CD4-positive, alpha-beta T cell treated with Interleukin-1 beta for 1 hour (primary cell): ENCODE measurements at places on chromosomes 11 and 22.

GRCh38 chr11:64571050-64571409 lies 20.0 kb upstream of the SLC22A12 start:
- no peak for DNase-seq

DNA sequence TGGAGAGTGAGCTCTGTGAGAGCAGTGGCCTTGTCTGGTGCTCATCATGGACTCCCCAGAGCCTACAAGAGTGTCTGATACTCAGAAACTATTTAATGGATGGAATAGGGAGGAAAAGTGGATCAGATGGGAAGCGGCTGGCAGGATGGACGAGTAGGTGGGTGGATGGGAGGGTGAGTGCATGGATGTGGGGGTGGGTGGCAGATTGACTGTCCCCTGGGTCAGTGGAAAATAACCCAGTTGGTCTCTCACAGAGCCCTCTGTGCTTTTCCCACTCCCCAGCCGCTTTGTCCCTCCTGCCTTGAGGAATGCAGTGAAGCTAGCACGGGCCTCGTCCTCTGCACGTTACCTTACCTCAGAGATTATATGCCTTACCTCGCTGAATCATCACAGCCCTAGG lies 5.9 kb downstream of the SPI1 start:
- no peak for DNase-seq

DNA sequence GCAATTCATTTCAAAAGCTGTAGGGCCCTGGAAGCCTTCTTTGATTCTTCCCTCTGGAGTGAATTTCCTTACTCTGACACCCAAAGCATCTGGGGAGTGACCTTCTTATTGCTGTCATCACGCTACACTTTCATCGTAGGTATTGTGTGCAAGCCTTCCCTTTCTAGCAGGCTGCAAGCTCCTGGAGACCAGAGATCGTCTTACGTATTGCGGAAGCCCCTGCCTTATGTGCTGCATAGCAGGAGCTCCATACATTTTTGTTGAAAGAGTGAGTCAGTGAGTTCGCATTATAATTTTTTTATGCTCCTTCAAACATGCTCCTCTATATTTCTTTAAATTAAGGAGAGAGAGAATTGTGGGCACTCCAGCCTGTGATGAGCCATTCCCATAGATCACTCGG lies 21.2 kb upstream of the TMEM218 start:
- no peak for DNase-seq

GRCh38 chr22:17866127-17866526 lies 91.9 kb upstream of the BID start:
- no peak for DNase-seq

- DNase-seq: no peak
Measured at GRCh38 chr11:66321606-66322005, 4.8 kb upstream of the CD248 start.

GRCh38 chr11:71191201-71191600 lies 61.2 kb downstream of the SHANK2 start:
- no peak for DNase-seq

DNA sequence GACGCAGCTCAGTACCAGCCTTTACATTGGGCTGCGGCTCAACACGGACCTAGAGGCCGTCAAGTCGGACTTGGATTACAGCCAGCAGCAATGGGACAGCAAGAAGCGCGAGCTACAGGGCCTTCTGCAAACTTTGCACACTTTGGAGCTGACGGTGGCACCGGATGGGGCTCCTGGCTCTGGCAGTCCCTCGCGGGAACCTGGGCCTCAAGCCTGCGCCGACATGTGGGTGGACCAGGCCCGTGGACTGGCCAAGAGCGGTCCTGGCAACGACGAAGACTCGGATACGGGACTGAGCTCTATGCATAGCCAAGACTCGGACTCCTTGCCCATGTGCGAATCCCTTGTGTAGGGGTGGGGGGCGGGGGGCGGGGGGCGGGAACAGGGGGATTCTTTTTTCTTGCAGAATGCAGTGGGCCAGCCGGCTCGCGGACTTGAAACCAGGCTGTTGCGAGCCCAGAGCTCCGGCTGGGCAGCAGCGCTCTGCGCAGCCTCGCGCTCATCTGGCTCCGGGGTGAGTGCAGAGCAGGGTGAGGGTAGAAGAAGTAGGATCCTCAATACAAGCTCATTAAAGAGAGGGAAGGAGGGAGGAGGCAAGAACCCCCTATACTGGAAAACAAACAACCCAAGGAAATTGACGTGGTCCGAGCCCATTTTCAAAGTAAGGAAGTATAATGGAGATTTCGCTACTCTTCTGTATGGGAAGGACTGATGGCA lies 1.8 kb downstream of the RASSF10 start:
- no peak for DNase-seq

- DNase-seq: no peak
Measured at GRCh38 chr11:11669233-11669846, 47.5 kb upstream of the GALNT18 start.

DNA sequence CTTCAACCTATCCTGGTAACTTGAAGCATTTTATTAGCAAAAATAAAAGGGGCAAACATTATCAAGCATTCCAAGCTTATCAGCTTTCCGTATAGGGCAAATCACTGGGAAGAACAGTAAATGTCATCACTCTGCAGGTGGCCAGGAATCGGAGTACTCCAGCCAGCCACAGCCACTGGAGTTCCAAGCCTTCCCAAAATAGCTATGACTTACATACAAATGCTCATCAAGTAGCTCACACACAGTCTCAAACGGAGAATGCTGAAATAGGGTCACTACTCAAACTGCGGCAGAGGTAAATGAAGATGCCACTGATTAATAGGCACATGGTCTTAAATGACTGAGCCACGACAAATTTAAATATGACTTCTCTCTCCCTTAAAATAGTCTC lies 2.1 kb downstream of the USP28 start:
- DNase-seq: no peak

GRCh38 chr11:103735497-103736032 lies 300.9 kb upstream of the DDI1 start:
- no peak for DNase-seq

DNA sequence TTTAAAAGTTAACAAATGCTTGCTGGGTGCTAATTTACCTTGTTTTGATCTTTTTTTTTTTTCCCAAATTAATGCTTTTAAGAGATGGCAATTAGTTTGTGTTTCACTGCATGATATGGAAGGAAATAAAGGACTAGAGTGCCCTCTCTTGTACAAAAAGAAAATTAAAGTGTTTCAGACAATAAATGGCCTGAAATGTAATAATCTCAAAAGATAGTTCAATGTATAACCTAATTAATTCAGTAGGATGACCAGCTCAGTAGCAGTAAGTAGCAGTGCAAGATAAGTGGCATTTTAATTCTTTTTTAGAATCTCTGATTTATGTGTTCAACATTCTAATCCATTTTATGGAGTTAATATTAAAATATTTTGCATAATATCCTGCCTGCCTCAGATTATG lies 39.9 kb upstream of the MYO18B start:
- DNase-seq: no peak

GRCh38 chr22:29755889-29756288 lies 10.9 kb downstream of the ZMAT5 start:
- DNase-seq: no peak

DNA sequence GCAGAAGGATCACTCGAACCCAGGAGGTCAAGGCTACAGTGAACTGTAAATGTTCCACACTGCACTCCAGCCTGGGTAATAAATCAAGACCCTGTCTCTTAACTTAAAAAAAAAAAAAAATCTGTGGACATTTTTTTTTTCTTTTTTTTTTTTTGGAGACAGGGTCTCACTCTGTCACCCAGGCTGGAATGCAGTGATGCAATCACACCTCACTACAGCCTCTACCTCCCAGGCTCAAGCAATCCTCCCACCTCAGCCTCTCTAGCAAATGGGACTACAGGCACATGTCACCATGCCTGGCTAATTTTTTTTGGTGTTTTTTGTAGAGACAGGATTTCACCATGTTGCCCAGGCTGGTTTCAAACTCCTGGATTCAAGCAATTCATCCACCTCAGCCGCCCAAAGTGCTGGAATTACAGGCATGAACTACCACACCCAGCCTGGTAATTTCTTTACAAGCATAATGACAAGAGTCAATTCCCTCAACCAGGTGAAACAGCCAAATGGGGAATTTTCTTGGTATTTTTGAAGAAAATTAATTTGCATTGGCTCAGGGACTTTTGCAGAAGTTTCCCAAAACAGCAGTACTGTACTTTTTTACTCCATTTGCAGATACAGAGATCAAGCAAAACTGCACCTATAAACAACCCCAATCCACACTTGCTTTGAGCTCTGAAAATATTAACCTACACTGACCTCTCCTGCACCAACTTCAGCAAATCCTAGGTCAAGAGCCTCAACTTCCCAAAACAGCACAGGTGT lies 44.0 kb downstream of the MRTFA start:
- DNase-seq: no peak

DNA sequence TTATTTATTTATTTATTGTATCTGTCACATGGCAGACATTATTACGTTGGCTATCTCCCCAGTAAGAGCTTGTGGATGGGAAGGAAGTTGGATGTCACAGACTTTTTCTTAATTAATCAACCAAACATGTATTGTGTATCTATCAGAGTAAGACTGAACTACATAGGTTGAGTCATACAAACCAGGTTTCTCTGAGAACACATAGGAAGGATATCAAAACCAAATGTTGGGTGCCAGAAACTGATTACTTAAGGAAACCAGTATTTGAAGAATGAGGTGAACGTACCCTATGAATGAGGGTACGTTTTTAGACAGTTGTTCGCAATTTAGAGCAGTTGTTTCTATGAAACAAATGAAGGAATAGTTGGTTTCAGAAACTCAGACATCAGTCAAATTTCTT lies 136.4 kb downstream of the SLC17A6 start:
- no peak for DNase-seq

- no peak for DNase-seq
Measured at GRCh38 chr11:61969838-61970662, 2.6 kb upstream of the FTH1 start.

DNA sequence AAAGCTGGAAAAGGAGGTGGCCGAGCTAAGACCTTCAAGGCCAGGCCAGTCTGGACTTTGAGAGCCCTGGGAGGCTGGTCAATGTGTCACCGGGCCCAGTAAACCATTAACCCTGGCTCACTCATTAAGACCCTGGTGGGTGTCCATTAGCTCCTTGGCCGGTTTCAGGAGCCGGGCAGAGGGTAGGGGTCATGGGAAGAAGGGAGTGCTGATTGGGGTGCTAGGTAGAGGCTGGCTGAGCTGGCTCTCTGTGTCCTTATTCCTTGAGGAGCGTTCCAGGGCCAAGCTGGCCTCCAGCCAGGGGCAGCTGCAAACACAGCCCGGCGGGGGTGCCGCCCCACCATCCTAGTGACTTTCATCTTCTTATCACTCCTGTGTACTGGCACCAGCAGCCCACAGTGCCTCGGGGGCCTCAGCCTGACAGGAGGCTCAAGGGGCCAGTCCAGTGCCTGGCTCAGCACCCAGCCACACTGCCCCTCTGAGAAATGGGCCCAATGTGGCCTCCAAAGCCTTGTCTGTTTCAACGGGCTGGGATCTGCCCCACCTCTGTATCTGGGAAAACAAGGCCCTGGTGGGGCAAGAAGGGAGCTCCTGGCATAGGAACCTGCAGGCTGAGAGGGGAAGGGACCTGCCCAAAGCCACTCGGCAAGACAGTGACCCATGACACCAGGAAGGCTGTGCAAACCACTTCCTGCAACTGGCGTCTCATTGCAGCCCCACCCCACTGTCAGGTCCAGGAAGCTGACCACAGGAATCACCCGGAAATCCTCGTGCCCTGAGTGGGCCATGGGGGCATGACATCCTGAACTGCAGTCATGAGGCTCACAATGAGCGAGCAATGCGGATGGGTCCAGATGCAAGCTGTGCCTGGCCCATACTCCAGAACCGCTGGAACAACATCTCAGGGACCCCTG lies 15.1 kb upstream of the RGL4 start:
- peak; percentile 29 for DNase-seq

DNA sequence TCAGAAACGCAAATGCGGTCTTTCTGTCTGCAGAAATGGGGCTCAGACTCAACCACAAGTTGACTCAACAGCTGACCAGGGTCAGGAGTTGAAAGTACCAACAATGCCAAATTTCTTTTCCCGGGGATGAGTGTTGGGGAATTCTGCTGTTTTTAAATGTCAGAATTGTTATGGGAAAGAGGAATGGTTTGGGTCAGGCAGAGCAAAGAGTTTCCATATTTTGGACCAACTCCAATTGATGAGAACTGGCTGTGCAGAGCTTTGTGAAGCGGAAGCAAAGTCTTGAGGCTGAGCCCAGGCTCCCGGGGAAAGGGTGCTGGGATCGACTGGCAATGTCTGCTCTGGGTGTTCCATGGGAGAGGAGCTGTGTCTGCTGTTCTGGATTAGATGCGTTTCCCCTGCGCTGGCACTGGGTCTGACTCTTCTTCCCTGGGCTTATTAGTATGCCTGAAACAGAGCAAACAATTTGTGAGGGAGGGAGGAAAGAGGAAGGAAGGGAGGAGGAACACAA lies 36.2 kb downstream of the TXN2 start:
- DNase-seq: no peak

GRCh38 chr11:83508804-83509203 lies 222.6 kb upstream of the CCDC90B start:
- no peak for DNase-seq

GRCh38 chr11:100543386-100543785 lies 143.7 kb upstream of the ARHGAP42 start:
- no peak for DNase-seq

DNA sequence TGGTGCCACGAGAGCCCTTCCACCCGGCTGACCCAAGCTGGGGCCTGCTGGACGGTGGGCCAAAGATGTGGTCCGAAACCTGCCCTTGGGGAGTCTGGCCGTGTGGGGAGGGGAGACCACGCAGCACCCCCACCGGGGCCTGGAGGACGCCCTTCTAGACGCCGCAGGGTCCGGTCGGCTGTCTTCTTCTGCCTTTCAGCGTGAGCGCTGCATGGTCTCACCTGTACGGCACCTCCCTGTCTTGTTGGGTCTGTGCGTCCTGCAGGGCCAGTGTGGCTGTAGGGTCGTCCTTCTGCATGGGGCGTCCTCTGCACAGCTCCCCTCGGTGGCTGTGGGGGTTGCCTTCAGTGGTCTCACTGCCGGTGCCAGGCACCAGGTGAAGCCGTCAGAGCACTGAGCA lies 2.8 kb downstream of the BRSK2 start:
- no peak for DNase-seq

DNA sequence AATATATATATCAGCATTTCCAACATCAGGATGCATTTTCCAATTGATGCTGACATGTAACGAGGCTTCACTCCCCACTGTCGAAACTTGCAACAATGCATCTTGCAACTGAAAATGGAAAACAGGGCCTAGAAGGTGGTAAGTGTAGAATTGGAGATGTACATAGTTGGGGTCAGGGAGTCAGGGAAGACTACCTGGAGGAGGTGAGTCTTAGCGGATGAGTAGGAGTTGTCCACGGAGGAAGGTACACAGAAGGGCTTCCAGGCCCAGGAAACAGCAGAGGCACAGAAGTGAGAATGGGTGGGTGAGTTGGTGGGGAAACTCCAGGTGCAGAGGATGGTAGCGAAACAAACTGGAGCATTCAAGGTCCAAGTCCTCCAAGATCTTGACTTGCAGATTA lies 2.0 kb upstream of the GRK2 start:
- no peak for DNase-seq

- DNase-seq: no peak
Measured at GRCh38 chr22:23534201-23534850, 45.8 kb downstream of the IGLL1 start.
